ENCODE measurements at places on chromosomes 1 and 21.

DNA sequence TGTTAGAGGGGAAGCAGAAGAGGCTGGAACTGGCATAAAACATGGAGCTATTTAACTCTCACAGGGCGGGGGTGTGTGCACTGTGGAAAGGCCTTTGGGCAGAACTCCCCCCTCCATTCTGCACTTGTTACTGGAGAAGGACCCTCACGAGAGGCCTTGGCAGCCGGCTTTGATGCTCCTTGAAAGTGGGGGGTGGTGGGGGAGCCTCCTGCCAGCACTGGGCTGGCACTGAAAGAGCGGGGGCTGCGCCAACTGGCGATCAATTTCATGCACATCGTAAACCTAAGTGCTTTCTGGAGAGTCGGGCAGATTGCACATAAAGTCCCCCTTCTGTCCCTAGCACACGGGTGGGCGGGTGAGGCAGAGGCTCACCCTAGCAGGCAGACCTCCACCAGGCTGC, 28.9 kb downstream of the FOXO6 start:
- no peak for DNase-seq

DNA sequence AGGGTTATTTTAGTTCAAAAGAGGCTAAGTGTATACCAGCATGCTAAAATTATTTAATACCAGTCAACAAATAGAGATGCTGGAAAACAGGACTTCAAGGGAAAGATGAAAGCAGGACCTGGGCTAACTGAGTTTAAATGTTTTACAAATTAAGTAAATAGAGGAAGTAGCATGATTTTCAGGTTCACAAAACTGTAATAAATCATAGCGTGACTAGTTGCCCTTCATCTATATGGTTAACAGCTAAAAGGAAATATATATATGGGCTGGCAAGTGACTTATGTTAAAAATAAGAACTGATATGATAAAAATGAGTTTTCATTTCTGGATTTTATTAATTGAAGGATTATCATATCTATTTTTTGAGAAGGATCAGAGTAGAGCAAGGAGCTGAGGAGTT, 25.6 kb downstream of the DPYD start:
- DNase-seq = no peak

DNA sequence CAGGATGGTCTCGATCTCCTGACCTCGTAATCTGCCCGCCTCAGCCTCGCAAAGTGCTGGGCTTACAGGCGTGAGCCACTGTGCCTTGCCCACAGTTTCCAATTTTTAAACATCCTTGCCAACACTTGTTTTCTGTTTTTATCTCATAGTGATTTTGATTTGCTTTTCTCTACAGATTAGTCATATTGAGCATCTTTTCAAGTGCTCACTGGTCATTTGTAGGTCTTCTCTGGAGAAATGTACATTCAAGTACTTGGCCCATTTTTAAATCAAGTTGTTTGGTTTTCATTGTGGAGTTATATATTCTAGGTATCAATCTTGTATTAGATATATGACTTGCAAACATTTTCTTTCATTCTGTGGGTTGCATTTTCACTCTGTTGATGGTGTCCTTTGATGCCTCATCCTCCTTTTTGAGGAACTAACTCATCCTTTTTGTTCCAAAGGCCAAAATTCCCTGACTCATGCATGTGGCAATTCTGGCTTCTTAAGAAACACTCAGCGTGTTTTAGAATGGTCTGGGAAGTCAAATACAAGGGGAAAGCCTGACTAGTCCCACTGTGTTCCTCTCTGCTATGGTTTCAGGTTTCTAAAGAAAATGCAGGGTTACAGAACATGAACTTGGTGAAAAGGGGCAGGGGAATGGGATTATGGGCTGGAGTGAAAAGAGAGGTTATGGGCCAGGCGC, 37.3 kb downstream of the PTAFR start:
- no peak for DNase-seq

- no peak for DNase-seq
Measured at GRCh38 chr21:38639571-38640354, 141.5 kb upstream of the ERG start.

DNA sequence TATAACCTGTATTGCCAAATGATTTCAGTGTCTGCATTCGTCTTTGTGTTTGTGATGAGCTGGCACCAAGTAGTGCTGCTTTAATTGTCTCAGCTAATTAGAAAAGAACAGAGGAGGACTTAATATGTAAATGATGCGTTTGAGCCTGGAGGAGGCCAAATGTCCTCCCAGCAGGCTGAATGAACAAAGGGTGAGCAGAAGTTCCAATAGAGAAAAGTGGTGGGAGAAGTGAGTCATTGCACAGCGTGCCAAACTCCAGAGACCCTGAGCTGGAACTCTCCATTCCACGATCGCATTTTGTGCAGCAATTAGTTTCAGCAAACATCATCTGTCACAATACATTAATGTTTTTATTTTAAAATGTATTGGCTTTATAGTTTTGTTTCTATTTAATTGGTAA, 17.9 kb downstream of the ETV3L start:
- no peak for DNase-seq

GRCh38 chr1:118136187-118136941, 48.7 kb downstream of the SPAG17 start:
- DNase-seq = no peak

Data from stimulated activated naive CD4-positive, alpha-beta T cell (primary cell).